T-helper 17 cell (primary cell): ENCODE measurements at places on chromosomes 5 and 9.

DNA sequence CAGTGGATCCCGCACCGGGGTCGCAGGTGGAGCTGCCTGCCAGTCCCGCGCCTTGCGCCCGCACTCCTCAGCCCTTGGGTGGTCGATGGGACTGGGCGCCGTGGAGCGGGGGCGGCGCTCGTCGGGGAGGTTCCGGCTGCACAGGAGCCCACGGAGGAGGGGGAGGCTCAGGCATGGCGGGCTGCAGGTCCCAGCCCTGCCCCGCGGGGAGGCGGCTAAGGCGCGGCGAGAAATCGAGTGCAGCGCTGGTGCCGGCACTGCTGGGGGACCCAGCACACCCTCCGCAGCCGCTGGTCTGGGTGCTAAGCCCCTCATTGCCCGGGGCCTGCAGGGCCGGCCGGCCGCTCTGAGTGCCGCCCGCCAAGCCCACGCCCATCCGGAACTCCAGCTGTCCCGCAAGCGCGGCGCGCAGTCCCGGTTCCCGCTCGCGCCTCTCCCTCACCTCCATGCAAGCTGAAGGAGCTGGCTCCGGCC is 120.6 kb upstream of the MEF2C start:
- DNase-seq: no peak

DNA sequence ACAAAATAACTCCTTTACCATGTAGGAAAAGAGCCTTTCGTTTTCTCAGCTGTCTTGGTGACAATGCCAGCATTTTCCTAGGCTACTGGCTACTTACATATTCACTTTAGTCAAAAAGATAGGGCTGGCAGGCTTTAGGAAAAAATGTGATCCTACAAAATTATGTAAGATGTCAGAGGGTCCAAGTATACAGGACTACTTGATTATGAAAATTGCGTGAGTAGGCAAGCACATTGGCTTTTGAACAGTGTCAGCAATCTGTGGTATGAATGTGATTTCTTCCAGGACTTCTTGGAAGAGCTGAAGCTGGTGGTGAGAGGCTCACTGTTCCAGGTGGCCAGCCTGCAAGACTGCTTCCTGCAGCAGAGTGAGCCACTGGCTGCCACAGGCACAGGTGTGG is 22.8 kb downstream of the THBS4 start:
- no peak for DNase-seq

DNA sequence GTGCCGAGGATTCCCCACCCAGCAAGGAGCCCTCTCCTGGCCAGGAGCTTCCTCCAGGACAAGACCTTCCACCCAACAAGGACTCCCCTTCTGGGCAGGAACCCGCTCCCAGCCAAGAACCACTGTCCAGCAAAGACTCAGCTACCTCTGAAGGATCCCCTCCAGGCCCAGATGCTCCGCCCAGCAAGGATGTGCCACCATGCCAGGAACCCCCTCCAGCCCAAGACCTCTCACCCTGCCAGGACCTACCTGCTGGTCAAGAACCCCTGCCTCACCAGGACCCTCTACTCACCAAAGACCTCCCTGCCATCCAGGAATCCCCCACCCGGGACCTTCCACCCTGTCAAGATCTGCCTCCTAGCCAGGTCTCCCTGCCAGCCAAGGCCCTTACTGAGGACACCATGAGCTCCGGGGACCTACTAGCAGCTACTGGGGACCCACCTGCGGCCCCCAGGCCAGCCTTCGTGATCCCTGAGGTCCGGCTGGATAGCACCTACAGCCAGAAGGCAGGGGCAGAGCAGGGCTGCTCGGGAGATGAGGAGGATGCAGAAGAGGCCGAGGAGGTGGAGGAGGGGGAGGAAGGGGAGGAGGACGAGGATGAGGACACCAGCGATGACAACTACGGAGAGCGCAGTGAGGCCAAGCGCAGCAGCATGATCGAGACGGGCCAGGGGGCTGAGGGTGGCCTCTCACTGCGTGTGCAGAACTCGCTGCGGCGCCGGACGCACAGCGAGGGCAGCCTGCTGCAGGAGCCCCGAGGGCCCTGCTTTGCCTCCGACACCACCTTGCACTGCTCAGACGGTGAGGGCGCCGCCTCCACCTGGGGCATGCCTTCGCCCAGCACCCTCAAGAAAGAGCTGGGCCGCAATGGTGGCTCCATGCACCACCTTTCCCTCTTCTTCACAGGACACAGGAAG is 120.2 kb downstream of the RGS3 start:
- no peak for DNase-seq

DNA sequence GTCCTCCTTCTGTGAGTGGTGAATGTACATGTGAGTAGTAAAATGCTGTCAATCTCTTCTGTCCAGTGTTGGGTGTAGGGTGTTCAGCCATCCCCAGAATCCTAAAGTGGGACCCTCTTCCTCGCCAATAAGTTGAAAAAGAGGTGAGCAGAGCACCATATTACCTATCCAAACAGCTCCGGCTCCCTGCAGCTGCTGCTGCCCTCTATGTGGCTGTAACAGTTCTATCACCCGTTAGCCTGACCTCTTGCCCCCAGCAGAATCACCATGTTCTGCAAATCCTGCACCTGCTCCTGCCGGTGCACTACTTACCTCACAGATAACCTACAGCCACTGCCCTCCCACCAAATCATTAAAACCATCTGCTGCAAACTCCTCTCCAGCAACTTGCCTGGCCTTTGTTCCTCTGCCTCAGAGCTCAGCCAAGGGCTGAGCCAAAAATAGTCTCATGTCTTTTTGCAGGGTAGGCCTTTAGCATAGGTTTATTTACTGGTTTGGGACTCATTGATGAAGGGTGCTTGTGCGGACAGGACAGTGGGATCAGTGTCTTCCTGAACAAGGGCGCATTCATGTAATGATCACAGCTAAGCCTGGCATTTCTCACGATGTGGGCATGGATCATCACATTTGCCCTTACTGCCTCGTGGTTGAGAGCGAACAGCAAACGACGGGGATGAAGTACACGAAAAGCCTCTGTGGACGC is 49.6 kb upstream of the CCL21 start:
- DNase-seq: no peak

GRCh38 chr9:122552812-122553211 is at the start of gene OR1N2:
Gene OR1N2 (plus strand): TSS chr9:122553112. CDS start chr9:122553212, 100 bp downstream.
- no peak for DNase-seq

DNA sequence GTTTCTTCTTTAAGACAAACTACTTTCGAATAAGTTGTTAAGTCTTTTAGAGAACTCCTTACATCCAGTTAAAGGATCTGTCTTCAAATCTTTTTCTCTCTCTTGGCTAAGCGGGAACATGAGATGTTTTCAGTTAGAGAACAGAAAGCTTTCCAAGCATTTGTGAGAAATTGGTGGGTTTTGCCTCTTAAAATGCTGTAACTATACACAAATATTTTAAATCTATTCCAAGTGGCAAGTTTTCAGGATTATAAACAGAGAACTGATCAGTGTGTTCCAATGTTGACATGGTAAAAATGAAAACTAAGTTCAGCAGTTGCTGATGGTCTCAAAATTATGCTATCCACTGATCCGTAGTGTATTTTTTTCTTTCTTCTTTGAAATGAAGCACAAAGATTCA is 100.4 kb downstream of the EBF1 start:
- DNase-seq: no peak

DNA sequence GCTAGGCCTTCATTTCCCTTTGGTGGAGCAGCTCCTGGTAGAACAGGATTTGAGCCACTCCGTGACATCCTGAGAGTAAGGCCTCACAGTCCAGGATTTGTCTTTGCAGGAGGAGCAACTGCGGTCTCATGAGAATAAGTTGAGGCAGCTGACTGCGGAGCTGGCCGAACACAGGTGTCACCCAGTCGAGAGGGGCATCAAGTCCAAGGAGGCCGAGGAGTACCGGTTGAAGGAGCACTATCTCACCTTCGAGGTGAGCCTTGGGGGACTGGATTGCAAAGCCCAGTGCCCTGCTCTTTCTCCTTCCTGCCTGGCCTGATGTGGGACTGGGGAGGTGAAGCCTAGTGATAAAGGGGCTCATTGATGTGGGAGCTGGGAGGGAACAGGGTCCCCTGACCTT is 44.3 kb downstream of the PSD2 start:
- DNase-seq: no peak

- DNase-seq: no peak
Measured at GRCh38 chr5:59180515-59180914, 597.6 kb downstream of the RAB3C start.

- no peak for DNase-seq
Measured at GRCh38 chr5:17317473-17317872, 100.0 kb downstream of the BASP1 start.

DNA sequence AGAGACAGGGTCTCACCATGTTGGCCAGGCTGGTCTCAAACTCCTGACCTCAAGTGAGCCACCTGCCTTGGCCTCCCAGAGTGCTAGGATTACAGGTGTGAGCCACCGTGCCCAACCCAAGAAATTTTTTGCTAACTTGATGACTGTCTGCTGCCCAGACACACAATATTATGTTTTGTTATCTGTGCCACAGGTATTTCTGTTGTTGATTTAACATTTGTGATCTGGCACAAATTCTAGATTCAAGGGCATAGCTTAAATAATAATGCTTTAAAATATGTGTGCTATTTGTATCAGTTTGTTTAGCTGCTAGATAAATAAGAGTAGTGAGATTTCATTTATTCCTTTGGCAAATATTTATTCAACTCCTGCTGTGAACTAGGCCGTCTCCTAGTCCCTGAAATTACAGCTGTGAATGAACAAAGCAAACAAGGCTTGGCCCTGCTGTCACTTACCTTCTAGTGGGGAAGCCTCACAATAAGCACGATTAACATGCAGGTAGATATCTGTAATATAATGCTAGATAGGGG is 35.3 kb downstream of the GAPVD1 start:
- no peak for DNase-seq
